ENCODE measurements at places on chromosomes 3 and 15.

- no peak overlapping the region for H3K27ac ChIP-seq
- H3K4me3 ChIP-seq: no peak overlapping the region
- H3K36me3 ChIP-seq: no peaks in the 10 kb centered on the region
- no peaks in the 10 kb centered on the region for H3K27me3 ChIP-seq
These were observed 62.4 kb upstream of the SLC6A1 start for GRCh38 chr3:10929978-10930665.

DNA sequence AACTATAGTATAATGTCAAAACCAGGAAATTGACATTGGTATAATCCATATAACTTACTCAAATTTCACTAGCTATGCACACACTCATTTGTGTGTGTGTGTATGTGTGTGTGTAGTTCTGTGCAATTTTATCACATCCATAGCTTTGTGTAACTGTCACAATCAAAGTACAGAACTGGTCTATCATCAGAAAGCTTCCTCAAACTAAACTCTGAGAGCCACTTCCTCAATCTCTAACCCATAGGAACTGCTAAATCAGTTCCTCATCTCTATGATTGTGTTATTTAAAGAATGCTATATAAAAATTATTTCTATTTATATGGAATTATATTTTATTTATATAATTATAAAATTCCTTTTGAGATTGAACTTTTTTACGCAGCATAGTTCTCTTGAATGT is 18.1 kb downstream of the LNP1 start:
- no peaks in the 10 kb centered on the region for H3K4me1 ChIP-seq
- no peak overlapping the region for H3K27ac ChIP-seq
- no peaks in the 10 kb centered on the region for H3K36me3 ChIP-seq
- no peaks in the 10 kb centered on the region for H3K27me3 ChIP-seq
- no peak overlapping the region for H3K4me3 ChIP-seq
- no peak for DNase-seq

- no peaks in the 10 kb centered on the region for H3K27me3 ChIP-seq
- H3K4me3 ChIP-seq: no peak overlapping the region
- no peak overlapping the region for H3K27ac ChIP-seq
- H3K36me3 ChIP-seq: no peaks in the 10 kb centered on the region
- no peak for DNase-seq
These were observed 800.7 kb upstream of the ALCAM start for GRCh38 chr3:104566054-104566453.

DNA sequence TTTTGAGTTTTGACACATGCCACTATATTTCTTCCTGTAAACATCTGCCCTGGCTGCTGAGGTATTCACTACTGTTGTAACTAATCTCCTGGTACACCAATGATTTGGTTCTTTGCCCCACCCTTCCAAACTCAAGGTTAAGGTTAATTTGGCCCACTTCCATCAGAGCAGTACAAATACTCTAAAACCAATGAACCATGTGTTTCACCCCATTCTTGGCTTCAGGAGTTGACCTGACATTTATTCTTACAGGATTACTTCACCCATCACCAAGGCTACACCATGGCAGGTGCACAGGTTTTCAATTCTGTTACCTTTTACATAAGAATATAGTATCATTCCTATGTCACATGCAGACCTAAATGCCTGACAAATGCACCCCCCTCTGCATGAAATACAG is 1179.9 kb downstream of the ZPLD1 start:
- no peak overlapping the region for H3K27ac ChIP-seq
- DNase-seq: no peak
- no peak overlapping the region for H3K4me3 ChIP-seq
- no peaks in the 10 kb centered on the region for H3K27me3 ChIP-seq
- H3K4me1 ChIP-seq: no peaks in the 10 kb centered on the region
- H3K36me3 ChIP-seq: no peaks in the 10 kb centered on the region

DNA sequence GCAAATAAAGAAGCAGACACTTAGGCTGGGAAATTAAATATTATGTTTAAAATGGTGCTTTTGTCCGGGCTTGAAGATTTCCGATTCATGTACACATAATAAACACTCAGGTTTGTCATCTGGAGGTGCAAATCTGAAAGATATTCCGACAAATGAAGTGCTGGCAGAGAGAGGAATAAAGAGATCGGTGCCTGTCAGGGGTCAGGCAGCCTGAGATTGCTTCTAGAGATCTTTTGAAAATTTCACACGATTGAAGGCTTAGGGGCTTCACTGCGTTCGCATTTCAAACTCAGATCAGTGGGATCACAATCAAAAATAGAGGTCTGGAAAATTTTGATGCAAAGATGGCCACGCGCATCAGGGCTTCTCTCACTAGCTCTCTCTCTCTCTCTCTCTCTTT is 33.2 kb downstream of the NR2F2 start:
- peaks cover 73% of the 10 kb centered on the region for H3K27me3 ChIP-seq
- no peak overlapping the region for H3K4me3 ChIP-seq

GRCh38 chr3:7841451-7841850 is 660.2 kb upstream of the LMCD1 start:
- H3K4me3 ChIP-seq: no peak overlapping the region
- H3K27me3 ChIP-seq: no peaks in the 10 kb centered on the region
- no peaks in the 10 kb centered on the region for H3K4me1 ChIP-seq
- DNase-seq: no peak
- H3K36me3 ChIP-seq: no peaks in the 10 kb centered on the region

GRCh38 chr3:120421926-120422325 is 28.9 kb downstream of the FSTL1 start:
- no peak overlapping the region for H3K4me3 ChIP-seq
- H3K4me1 ChIP-seq: peaks cover 3% of the 10 kb centered on the region
- DNase-seq: no peak
- H3K27me3 ChIP-seq: no peaks in the 10 kb centered on the region
- no peak overlapping the region for H3K27ac ChIP-seq
- no peaks in the 10 kb centered on the region for H3K36me3 ChIP-seq

- no peaks in the 10 kb centered on the region for H3K27me3 ChIP-seq
- no peak overlapping the region for H3K4me3 ChIP-seq
- no peak for DNase-seq
These were observed 26.0 kb downstream of the XPC start for GRCh38 chr3:14152233-14152962.

DNA sequence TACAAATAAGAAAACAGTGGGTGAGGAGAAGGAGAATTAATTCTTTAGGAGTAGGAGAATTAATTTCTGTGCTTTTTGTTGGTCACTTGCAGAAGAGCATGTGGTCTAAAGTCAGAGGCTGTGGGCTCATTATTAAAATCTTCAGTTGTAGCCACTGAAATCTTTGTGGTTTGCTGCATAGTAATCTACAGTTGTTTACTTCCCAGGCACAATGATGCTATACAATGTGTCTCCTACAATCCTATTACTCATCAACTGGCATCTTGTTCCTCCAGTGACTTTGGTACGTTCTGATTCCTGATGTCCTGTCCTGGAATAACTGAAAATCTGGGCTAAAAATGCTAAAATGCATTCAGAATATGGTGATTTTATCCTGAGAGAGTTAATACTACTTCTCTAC is 21.0 kb downstream of the IFT122 start:
- H3K27me3 ChIP-seq: no peaks in the 10 kb centered on the region
- H3K4me1 ChIP-seq: no peaks in the 10 kb centered on the region
- no peak overlapping the region for H3K27ac ChIP-seq
- no peak overlapping the region for H3K4me3 ChIP-seq
- DNase-seq: no peak
- no peaks in the 10 kb centered on the region for H3K36me3 ChIP-seq

DNA sequence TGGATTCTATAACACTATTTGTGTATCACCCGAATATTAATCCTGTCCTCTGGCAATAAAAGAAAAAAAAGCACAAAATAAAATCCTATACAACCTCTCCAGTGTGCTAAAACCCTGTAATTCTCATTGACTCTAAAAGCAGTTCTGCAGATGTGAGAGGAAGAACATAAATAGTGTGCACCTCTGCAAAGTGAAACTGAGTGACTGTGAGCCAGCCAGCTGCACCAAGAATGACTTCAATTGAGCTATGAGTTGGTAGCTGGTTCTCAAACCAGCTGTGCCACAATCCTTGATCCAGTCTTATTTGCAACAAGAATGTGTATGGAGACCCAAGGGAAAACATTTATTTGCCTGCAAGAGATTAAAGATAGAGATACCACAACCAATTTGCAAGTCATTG is 31.2 kb upstream of the COL8A1 start:
- no peaks in the 10 kb centered on the region for H3K27me3 ChIP-seq
- no peaks in the 10 kb centered on the region for H3K4me1 ChIP-seq
- no peak overlapping the region for H3K27ac ChIP-seq
- no peak overlapping the region for H3K4me3 ChIP-seq
- H3K36me3 ChIP-seq: no peaks in the 10 kb centered on the region

DNA sequence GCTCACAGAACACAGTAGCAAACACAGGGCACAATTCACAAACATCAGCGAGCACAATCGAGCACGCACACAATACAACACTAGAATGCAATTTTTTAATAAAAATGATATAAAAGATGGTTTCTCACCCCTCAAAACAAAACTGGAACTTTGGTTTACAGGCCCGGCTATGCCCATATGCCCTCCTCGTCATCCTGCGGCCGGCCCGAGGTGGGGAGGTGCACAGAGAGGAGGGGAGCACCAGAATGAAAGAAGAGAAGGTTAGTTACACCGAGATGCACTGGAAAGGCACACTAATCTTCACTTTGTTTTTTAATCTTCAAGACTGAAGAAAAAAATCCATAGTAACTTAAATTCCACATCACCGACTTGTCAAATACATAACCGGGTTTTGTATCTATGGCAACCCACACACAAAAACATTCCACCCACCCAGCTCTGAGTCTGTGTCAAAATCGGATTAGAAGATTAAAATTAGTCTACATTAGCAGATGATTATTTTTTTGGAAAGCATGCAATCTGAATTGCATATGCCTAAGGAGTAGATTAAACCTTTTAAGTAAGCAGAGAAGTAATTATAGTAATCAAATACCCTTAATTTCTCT is 196.7 kb upstream of the WNT5A start:
- H3K27me3 ChIP-seq: no peaks in the 10 kb centered on the region
- H3K36me3 ChIP-seq: no peaks in the 10 kb centered on the region
- no peak overlapping the region for H3K27ac ChIP-seq
- H3K4me3 ChIP-seq: no peak overlapping the region

DNA sequence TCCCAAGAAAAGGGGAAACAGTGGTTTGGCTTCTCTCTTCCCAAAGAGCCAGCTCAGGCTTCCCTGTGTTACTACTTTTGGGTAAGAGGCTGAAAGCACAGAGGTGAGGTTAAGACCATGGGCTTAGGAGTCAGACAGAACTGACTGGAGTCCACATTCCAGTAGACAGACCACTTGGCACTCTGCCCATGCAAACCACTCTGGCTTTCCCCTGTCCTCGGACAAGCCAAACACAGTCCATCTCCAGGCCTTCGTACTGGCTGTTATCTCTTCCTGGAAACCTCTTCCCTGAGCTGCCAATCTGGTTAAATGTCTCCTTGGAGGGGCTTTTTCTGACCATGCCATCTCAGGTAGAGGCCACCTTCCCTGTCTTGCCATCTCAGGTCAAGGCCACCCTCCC is 53.1 kb upstream of the FAM3D start:
- no peaks in the 10 kb centered on the region for H3K36me3 ChIP-seq
- H3K27ac ChIP-seq: no peak overlapping the region
- no peaks in the 10 kb centered on the region for H3K4me1 ChIP-seq
- H3K27me3 ChIP-seq: no peaks in the 10 kb centered on the region
- no peak for DNase-seq

GRCh38 chr3:14680115-14680514 is 5.2 kb downstream of the C3orf20 start:
- H3K4me1 ChIP-seq: no peaks in the 10 kb centered on the region
- no peak overlapping the region for H3K27ac ChIP-seq
- no peaks in the 10 kb centered on the region for H3K36me3 ChIP-seq
- no peak overlapping the region for H3K4me3 ChIP-seq

DNA sequence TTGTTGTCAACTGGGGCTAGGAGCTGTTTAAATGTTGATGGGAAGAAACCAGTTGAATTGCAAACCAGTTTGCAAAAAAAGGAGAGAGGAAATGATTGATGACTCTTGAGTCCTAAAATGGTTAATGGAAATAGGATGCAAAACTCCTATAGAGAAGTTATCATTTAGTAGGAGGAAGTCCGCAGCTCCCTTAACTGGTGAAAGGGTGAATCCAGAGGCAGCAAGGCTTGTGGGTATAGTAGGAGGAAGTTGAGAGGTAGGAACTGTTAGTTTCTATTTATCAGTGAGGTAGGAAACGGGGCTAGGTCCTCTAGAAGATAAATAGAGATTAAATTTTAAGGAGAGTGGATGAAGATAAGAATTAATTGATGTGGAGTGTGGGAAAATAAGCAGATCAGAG is 15.4 kb downstream of the IREB2 start:
- no peak for DNase-seq
- no peak overlapping the region for H3K4me3 ChIP-seq
- no peaks in the 10 kb centered on the region for H3K36me3 ChIP-seq
- no peaks in the 10 kb centered on the region for H3K27me3 ChIP-seq
- peaks cover 8% of the 10 kb centered on the region for H3K4me1 ChIP-seq

DNA sequence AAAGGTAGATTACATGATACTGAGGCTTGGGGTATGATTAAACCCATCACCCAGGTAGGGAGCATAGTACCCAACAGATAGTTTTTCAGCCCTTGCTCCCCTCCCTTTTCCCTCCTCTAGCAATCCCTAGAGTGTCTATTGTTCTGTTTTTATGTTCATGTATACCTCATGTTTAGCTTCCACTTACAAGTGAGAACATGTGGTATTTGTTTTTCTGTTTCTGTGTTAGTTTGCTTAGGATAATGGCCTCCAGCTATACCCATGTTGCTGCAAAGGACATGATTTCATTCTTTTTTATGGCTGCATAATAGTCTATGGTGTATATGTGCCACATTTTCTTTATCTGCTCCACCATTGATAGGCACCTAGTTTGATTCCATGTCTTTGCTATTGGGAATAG is 82.7 kb downstream of the MYLK start:
- no peak overlapping the region for H3K27ac ChIP-seq
- H3K36me3 ChIP-seq: no peaks in the 10 kb centered on the region
- no peaks in the 10 kb centered on the region for H3K27me3 ChIP-seq
- no peak for DNase-seq

DNA sequence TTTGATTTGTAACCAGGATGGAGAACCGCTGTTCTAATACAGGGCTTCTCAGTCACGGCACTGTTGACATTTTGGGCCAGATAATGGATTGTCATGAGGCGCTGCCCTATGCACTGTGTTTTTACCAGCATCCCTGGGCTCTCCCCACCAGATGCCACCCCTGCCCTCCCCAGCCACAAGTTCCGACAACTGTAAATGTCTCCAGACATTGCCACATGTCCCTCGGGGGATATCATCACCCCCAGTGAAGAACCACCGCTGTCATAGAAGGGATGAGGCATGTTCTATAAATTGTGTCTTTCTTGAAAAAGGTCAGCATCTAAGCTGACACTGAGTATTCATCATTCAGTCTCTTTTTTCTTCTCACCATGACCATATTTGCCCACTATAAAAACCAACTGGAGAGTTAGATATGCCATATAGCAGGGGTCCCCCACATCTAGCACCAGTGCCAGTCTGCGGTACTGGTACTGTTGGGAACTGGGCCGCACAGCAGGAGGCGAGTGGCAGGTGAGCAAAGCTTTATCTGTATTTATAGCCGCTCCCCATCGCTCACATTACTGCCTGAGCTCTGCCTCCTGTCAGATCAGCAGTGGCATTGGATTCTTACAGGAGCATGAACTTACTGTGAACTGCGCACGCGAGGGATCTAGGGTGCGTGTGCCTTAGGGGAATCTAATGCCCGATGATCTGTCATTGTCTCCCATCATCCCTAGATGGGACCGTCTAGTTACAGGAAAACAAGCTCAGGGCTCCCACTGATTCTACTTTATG is 260.5 kb upstream of the ST8SIA2 start:
- no peak overlapping the region for H3K4me3 ChIP-seq
- no peak overlapping the region for H3K27ac ChIP-seq
- H3K27me3 ChIP-seq: no peaks in the 10 kb centered on the region
- no peak for DNase-seq

GRCh38 chr3:58041182-58041825 is 33.1 kb downstream of the FLNB start:
- no peak for DNase-seq
- H3K4me3 ChIP-seq: no peak overlapping the region
- peaks cover 42% of the 10 kb centered on the region for H3K4me1 ChIP-seq
- H3K27ac ChIP-seq: peak overlapping the region; percentile 35
